IMR-90 (cell line): ENCODE measurements at places on chromosomes 4 and X.

- no peaks in the 10 kb centered on the region for H3K36me3 ChIP-seq
- H3K27me3 ChIP-seq, result no peaks in the 10 kb centered on the region
- H3K4me3 ChIP-seq, result no peak overlapping the region
- H3K4me1 ChIP-seq, result no peaks in the 10 kb centered on the region; the same call in 1 of the 2 replicates
- H3K27ac ChIP-seq, result no peak overlapping the region
These were observed 17.6 kb upstream of the GABRA4 start for GRCh38 chr4:47010912-47011446.

DNA sequence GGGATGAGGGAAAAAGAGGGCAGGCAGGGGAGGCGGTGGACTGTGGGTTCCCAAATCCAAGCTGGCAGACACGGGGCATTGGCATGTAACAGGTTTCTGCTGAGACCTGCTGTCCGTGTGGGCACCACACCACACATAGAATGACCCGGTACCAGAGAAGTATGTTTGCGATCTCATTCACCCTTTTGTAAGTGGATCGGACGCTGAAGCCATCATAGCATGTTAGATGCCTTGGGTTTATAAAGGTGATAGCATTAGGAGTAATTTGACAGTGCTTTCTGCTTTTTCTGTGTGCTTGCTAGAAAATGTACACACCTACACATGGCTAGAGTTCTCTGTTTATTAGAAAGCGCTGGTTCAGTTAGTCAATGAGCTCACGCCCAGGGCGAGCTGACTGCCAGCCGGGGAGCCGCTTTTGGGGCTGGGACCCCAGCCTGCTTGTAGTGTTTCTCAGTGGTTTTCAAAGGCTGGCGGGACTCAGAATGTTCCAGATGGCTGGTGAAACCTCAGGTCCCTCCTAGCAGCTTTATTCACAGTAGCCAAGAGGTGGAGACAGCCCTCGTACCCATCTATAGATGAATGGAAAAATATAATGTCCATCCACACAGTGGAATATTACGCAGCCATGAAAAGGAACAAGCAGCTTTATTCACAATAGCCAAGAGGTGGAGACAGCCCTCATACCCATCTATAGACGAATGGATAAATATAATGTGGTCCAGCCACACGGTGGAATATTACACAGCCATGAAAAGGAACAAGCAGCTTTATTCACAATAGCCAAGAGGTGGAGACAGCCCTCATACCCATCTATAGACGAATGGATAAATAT is 579 bp downstream of the IL3RA start:
- H3K27ac ChIP-seq, result no peak overlapping the region
- no peaks in the 10 kb centered on the region for H3K4me1 ChIP-seq
- H3K27me3 ChIP-seq, result no peaks in the 10 kb centered on the region
- DNase-seq, result no peak
- no peak overlapping the region for H3K4me3 ChIP-seq

DNA sequence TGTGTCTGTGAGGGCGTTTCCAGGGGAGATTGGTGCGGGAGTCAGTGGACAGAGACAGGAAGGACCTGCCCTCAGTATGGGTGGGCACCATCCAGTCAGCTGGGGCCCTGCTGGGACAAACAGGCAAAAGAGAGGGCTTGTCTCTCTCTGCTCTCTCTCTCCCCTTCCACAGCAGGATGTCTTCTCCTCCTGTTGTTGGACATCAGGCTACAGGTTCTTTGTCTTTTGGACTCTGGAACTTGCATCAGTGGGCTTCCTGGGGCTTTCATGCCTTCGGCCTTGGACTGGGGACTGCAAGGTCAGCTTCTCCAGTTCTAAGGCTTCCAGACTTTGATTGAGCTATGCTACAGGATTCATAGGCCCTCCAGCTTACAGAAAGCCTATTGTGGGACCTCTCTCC is 59.6 kb downstream of the ADGRA3 start:
- DNase-seq, result no peak
- no peaks in the 10 kb centered on the region for H3K27me3 ChIP-seq
- H3K36me3 ChIP-seq, result peaks cover 2% of the 10 kb centered on the region; the same call in 1 of the 2 replicates
- H3K4me3 ChIP-seq, result no peak overlapping the region
- H3K27ac ChIP-seq, result no peak overlapping the region

DNA sequence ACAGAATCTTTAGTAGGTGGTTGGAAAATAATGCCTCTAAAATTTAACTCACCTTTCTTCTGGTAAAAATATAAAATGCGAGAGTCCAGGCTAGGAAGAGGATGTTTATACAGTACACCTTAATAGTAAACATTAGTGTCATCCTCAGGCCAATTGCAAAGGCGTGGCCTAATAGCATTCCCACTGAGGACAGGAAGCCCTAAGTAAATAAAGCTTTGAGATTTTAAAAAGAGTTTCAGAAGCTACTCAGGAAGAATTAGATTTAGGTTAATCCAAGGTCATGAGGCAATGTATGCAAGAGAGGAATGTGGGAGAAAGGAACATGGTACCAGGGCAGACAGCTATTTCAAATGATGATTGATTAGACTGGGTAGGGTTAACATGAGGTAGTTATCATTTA is 49.5 kb downstream of the RPGR start:
- no peaks in the 10 kb centered on the region for H3K36me3 ChIP-seq
- H3K27me3 ChIP-seq, result no peaks in the 10 kb centered on the region
- no peak for DNase-seq
- H3K27ac ChIP-seq, result no peak overlapping the region

- no peaks in the 10 kb centered on the region for H3K36me3 ChIP-seq
- H3K4me1 ChIP-seq, result no peaks in the 10 kb centered on the region
- no peak overlapping the region for H3K27ac ChIP-seq
- no peak for DNase-seq
- no peak overlapping the region for H3K4me3 ChIP-seq
These were observed 13.8 kb upstream of the CRLF2 start for GRCh38 chrX:1226249-1226648.

- H3K4me3 ChIP-seq, result no peak overlapping the region
- no peak overlapping the region for H3K27ac ChIP-seq
- no peaks in the 10 kb centered on the region for H3K36me3 ChIP-seq
- no peaks in the 10 kb centered on the region for H3K27me3 ChIP-seq
These were observed 64.0 kb downstream of the ELOVL6 start for GRCh38 chr4:110134269-110134869.

DNA sequence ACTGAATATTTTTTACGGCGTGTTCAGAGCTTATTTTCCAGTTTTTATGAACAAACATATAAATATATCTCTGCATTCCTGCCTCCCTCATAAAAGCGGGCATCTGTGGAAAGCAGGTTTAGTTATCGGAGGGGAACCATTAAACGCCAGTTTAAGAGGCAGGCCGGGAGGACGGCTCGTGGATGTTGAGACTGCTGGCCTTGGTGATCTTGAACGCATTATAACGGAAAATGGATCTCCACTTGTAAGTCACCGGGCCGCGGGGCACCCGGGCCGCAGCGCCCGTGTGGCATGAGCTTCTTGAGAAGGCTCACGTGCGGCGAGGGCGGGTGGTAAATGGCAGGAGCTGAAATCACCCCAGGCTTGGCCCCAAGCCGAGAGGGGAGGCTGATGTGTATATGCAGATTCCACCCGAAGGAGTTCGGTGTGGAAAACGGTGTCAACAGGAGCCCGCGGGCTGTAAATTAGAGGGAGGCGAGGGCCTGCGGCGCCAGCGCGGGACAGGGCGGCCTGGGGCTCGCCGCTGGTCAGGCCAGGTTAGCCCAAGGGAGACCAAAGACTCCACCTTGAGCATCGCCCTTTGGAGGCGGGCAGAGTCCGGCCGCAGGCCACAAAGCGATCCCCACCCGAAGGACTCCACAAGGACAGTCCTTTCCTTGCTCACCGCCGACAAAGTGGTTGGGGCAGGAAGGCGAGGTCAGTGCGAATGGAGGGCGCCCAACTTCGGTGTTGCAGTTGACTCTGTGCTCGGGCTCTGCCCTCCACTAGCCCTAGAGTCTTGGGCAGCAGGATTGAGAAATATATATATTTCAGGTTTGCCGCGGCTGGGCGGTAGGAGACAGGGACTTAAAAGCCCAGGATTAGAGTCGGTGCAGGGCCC is 1.3 kb upstream of the HAND2 start:
- H3K36me3 ChIP-seq, result no peaks in the 10 kb centered on the region
- no peak overlapping the region for H3K4me3 ChIP-seq
- DNase-seq, result no peak
- H3K27ac ChIP-seq, result no peak overlapping the region
- no peaks in the 10 kb centered on the region for H3K4me1 ChIP-seq
- peaks cover 88% of the 10 kb centered on the region for H3K27me3 ChIP-seq
